ENCODE measurements at places on chromosomes 2 and 18. TPM values are rescaled to one million over a fixed set of nuclear protein-coding genes. Genes with fewer than 3 reads are reported as not detected.

- no peaks in the 10 kb centered on the region for H3K4me1 ChIP-seq
- no peaks in the 10 kb centered on the region for H3K27me3 ChIP-seq
- no peak for DNase-seq
- no peaks in the 10 kb centered on the region for H3K36me3 ChIP-seq
- no peak overlapping the region for H3K27ac ChIP-seq
- H3K4me3 ChIP-seq: no peak overlapping the region
Observed at GRCh38 chr2:167833294-167833693, 414.1 kb downstream of the STK39 start.

GRCh38 chr2:205947621-205948495 lies 138.1 kb downstream of the INO80D start:
- H3K27ac ChIP-seq: no peak overlapping the region
- peaks cover 13% of the 10 kb centered on the region for H3K4me1 ChIP-seq
- H3K36me3 ChIP-seq: no peaks in the 10 kb centered on the region
- DNase-seq: peak; percentile 92

GRCh38 chr2:237475704-237476141 lies 11.3 kb upstream of the MLPH start:
- H3K27me3 ChIP-seq: no peaks in the 10 kb centered on the region
- H3K27ac ChIP-seq: peak overlapping the region; percentile 92
- H3K4me3 ChIP-seq: peak overlapping the region; percentile 77
- no peaks in the 10 kb centered on the region for H3K36me3 ChIP-seq
- peak; percentile 71 for DNase-seq
- peaks cover 50% of the 10 kb centered on the region for H3K4me1 ChIP-seq

DNA sequence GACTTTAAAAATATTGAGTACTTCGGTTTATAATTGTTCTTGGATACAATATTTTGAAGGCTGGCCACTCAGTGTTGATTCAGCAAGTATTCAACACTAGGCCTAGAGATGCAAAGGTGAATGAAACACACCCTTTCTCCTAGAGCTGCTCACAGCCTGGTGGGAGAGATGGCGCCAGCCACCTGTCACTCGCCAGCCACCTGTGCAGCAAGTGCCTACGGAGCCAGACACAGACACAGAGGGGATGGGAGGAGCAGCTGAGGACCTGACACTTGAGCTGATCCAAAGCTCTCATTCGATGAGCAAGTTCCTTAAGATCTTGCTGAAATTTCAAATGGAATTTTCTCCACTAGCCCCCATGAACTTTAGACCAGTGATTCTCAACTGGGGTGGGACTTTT lies 151.1 kb upstream of the RIOK3 start:
- no peak overlapping the region for H3K4me3 ChIP-seq
- H3K27ac ChIP-seq: no peak overlapping the region
- H3K4me1 ChIP-seq: no peaks in the 10 kb centered on the region
- peaks cover 8% of the 10 kb centered on the region for H3K36me3 ChIP-seq
- no peak for DNase-seq

GRCh38 chr18:53457068-53457467 lies 767.4 kb downstream of the MBD2 start:
- no peak overlapping the region for H3K4me3 ChIP-seq
- H3K27ac ChIP-seq: no peak overlapping the region
- peaks cover 14% of the 10 kb centered on the region for H3K4me1 ChIP-seq
- H3K27me3 ChIP-seq: no peaks in the 10 kb centered on the region
- no peaks in the 10 kb centered on the region for H3K36me3 ChIP-seq

The SLC23A3 gene
- total RNA-seq: 0.58 TPM

The GNAL gene
- total RNA-seq: 0.72 TPM

DNA sequence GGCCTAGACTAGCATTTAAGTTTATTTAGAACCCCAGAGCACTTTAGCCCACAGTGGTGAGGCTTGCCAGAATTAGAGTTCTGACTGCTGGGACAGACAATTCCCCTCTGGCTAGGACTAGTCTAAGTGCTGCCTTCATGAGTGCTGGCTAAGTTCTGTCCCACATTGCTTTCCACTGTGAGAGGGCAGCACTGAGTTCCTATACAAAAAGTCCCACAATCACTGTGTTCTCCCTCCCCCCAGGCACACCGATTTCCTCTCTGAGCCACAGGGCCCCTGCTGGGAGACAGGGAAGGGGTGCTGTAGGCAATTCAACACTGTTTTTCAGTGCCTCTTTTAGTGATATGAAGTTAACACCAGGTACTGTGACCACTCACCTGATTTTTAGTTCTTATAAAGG lies 310.9 kb downstream of the DLGAP1 start:
- H3K27me3 ChIP-seq: no peaks in the 10 kb centered on the region
- no peaks in the 10 kb centered on the region for H3K4me1 ChIP-seq
- H3K27ac ChIP-seq: no peak overlapping the region
- no peaks in the 10 kb centered on the region for H3K36me3 ChIP-seq
- DNase-seq: no peak
- H3K4me3 ChIP-seq: no peak overlapping the region

DNA sequence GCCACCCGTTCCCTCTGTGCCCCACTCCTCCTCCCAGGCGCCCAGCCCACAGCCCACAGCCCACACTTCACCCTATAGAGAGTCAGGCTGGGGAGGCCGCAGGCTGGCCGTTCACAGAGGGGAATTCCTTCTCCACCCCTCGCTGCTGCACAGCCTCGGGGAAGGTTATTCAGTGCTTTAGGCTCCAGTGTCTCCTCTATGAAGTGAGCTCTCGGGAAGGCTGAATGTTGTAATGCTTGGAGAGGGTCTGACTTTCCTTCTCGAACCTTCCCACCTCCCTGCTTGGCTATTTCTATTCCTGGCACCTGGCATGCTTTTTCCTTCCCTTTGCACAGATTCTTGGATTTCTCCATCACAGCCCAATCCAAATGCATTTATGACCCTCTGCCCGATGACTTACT lies 62.5 kb upstream of the SMAD7 start:
- no peaks in the 10 kb centered on the region for H3K4me1 ChIP-seq
- H3K27me3 ChIP-seq: no peaks in the 10 kb centered on the region
- H3K4me3 ChIP-seq: no peak overlapping the region

GRCh38 chr2:62654423-62654791 lies 51.1 kb upstream of the EHBP1 start:
- DNase-seq: no peak
- no peak overlapping the region for H3K4me3 ChIP-seq
- no peaks in the 10 kb centered on the region for H3K36me3 ChIP-seq
- H3K27ac ChIP-seq: no peak overlapping the region
- no peaks in the 10 kb centered on the region for H3K27me3 ChIP-seq

DNA sequence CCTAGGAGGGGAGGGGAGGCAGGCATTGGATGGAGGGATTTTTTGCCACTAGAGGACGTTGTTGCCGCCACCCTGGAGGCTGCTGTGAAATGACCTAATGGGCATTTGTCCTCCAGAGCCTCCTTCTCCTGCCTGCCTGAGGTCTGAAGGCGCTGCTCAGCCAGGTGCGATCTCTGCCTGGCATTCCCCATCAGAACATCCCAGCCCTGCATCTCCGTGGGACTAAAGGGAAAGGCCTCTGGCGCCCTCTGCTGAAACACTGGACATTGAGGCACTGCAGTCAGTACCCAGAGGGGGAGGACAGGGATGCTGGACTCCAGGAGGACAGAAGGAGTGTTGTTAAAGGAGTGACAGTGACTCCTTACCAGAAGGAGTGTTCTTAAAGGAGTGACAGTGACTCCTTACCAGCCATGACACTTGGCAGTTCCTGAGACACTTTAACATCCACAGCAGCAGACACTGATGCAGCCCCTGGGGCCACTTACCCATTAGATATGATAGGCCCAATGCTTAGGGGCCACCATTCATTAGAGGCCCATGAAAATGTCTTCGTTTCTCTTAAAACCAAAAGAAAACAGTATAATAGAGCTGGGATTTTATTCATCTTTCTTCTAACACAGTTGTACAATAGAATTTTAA lies 17.0 kb downstream of the THNSL2 start:
- peaks cover 45% of the 10 kb centered on the region for H3K36me3 ChIP-seq
- no peak overlapping the region for H3K4me3 ChIP-seq
- no peaks in the 10 kb centered on the region for H3K27me3 ChIP-seq
- no peaks in the 10 kb centered on the region for H3K4me1 ChIP-seq
- DNase-seq: peak; percentile 74

The PID1 gene
- total RNA-seq: 11.2 TPM

The ELP2 gene
- total RNA-seq: 87.5 TPM

The LAMA3 gene
- total RNA-seq: 11.6 TPM

- H3K36me3 ChIP-seq: no peaks in the 10 kb centered on the region
- H3K27ac ChIP-seq: no peak overlapping the region
- no peaks in the 10 kb centered on the region for H3K27me3 ChIP-seq
- DNase-seq: no peak
- H3K4me1 ChIP-seq: peaks cover 26% of the 10 kb centered on the region
- no peak overlapping the region for H3K4me3 ChIP-seq
Observed at GRCh38 chr2:8122520-8122919, 559.3 kb upstream of the ID2 start.

GRCh38 chr18:69082499-69082898 lies 284.6 kb downstream of the CCDC102B start:
- H3K27me3 ChIP-seq: no peaks in the 10 kb centered on the region
- no peaks in the 10 kb centered on the region for H3K4me1 ChIP-seq
- H3K4me3 ChIP-seq: no peak overlapping the region
- no peak overlapping the region for H3K27ac ChIP-seq
- H3K36me3 ChIP-seq: no peaks in the 10 kb centered on the region

GRCh38 chr2:237878-238277 lies 26.0 kb downstream of the SH3YL1 start:
- no peaks in the 10 kb centered on the region for H3K27me3 ChIP-seq
- H3K27ac ChIP-seq: no peak overlapping the region
- peaks cover 9% of the 10 kb centered on the region for H3K36me3 ChIP-seq
- no peak overlapping the region for H3K4me3 ChIP-seq

The SP140L gene
- total RNA-seq: 27.8 TPM

The FLACC1 gene
- total RNA-seq: not detected

The ABCG8 gene
- 1.1 TPM for total RNA-seq

The SLC30A3 gene
- total RNA-seq: not detected

DNA sequence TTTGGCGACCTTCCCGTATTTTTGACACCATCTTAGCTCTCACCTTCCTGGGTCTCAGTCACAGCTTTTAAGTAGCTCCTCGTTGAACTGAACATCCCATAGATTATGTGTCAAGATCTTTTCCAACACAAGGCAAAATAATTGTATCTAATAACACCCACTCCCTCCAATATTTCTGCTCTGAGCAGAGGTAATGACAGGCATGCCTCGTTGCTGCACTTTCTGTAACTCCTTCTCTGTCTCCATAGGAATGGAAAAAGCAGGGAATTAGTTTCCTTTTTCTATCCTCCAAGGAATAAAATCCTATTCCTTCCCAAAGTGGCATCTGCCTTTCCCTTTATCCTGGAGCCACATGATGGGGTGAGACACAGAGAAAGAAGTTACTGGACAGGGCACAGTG lies 174.0 kb upstream of the CDH20 start:
- H3K27ac ChIP-seq: no peak overlapping the region
- H3K36me3 ChIP-seq: no peaks in the 10 kb centered on the region
- H3K4me1 ChIP-seq: no peaks in the 10 kb centered on the region

GRCh38 chr18:67199993-67200617 lies 316.4 kb downstream of the DSEL start:
- H3K27me3 ChIP-seq: no peaks in the 10 kb centered on the region
- no peak for DNase-seq
- no peak overlapping the region for H3K4me3 ChIP-seq
- H3K27ac ChIP-seq: no peak overlapping the region
- no peaks in the 10 kb centered on the region for H3K36me3 ChIP-seq
- H3K4me1 ChIP-seq: no peaks in the 10 kb centered on the region

The IL1F10 gene
- not detected for total RNA-seq

DNA sequence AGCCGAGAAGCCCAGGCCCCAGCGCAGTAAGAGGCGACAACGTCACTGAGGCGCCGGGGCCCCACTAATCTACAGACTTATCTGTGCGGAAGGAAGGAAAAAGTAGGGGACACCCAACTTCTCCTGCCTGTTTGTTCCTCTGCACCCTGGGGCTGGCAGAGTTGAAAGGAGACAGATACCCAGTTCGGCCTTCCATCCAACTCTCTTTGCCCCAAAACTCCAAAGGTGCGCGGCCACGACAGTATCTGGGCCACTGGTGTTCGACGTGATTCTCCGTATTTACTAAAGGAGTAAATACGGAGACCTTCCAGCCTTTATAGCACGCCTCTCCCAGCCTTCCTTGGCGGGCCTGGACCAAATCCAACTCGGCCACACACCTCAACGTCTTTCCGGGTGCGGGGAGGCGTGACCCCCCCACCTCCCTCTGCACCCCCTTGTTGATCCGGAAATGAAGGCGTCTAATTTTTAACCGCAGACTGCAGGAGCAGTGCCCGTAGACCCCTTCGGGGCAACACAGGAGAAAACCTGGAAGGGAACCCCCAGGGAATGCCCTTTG lies 1.6 kb downstream of the SMAD7 start:
- H3K4me1 ChIP-seq: peaks cover 57% of the 10 kb centered on the region
- peak; percentile 78 for DNase-seq
- H3K27me3 ChIP-seq: no peaks in the 10 kb centered on the region

- no peak for DNase-seq
- H3K36me3 ChIP-seq: no peaks in the 10 kb centered on the region
- H3K27me3 ChIP-seq: no peaks in the 10 kb centered on the region
- no peak overlapping the region for H3K4me3 ChIP-seq
- H3K4me1 ChIP-seq: no peaks in the 10 kb centered on the region
Observed at GRCh38 chr18:41695441-41695840, 259.6 kb upstream of the PIK3C3 start.

DNA sequence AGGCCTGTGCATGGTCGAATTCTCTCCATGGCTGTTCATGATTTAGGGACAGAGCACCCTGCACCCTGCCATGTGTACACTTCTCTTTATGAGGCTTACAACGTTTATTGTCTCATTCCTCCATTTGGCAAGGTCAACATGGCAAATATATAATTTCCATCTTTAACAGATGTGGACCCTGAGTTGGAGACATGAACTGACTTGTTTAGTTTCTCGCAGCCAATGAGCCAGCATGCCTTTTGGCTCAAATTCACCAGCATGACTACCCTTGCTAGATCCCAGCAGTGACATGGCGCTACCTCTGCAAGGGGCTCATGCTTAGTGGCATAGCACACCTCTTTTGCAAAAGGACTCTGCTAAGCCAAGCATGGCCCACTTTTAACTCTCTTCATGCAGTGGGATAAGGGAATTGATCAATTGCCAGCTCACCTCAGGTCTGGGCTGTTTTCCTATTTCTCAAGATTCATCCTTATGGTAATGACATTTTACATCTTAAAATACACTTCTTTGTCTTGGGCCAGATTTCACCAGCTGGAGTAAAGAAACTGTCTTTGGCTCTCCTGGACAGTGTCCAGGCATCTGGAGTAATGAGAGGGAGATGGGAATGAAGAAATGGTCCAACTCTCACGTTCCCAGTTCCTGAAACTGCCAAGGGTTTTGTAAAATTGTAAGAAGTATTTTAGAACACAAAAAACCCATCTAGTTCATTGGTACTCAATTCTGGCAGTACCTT lies 159.5 kb downstream of the SETBP1 start:
- no peaks in the 10 kb centered on the region for H3K27me3 ChIP-seq
- H3K27ac ChIP-seq: no peak overlapping the region
- no peaks in the 10 kb centered on the region for H3K36me3 ChIP-seq
- no peak overlapping the region for H3K4me3 ChIP-seq
- DNase-seq: peak; percentile 60

The CHRND gene
- not detected for total RNA-seq

DNA sequence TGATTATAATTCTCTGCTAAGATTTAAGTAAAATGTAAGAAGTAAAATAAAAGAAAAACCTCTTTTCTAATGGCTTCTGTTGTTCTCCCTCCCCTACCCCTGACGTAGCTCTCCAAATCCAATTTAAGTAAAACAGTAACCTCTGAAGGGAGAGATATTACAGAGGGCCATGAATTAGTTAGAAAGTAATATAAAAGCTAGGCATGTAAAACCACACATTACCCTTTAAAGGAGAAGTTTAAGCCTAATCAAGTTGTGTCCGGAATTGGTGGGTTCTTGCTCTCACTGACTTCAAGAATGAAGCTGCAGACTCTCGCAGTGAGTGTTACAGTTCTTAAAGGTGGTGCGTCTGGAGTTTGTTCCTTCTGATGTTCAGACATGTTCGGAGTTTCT lies 116.9 kb upstream of the SCN7A start:
- no peaks in the 10 kb centered on the region for H3K27me3 ChIP-seq
- no peak overlapping the region for H3K4me3 ChIP-seq
- H3K36me3 ChIP-seq: no peaks in the 10 kb centered on the region
- H3K27ac ChIP-seq: no peak overlapping the region
- no peaks in the 10 kb centered on the region for H3K4me1 ChIP-seq
